ENCODE measurements at places on chromosomes 7 and 10. TPM values are rescaled to one million over a fixed set of nuclear protein-coding genes. Genes with fewer than 3 reads are reported as not detected.

LIPJ gene
- not detected for total RNA-seq

GRCh38 chr7:114953724-114954123 is 31.8 kb downstream of the MDFIC start:
- DNase-seq, result no peak

- peak; percentile 27 for DNase-seq
These were observed 34.2 kb downstream of the MTURN start for GRCh38 chr7:30168835-30169573.

DNA sequence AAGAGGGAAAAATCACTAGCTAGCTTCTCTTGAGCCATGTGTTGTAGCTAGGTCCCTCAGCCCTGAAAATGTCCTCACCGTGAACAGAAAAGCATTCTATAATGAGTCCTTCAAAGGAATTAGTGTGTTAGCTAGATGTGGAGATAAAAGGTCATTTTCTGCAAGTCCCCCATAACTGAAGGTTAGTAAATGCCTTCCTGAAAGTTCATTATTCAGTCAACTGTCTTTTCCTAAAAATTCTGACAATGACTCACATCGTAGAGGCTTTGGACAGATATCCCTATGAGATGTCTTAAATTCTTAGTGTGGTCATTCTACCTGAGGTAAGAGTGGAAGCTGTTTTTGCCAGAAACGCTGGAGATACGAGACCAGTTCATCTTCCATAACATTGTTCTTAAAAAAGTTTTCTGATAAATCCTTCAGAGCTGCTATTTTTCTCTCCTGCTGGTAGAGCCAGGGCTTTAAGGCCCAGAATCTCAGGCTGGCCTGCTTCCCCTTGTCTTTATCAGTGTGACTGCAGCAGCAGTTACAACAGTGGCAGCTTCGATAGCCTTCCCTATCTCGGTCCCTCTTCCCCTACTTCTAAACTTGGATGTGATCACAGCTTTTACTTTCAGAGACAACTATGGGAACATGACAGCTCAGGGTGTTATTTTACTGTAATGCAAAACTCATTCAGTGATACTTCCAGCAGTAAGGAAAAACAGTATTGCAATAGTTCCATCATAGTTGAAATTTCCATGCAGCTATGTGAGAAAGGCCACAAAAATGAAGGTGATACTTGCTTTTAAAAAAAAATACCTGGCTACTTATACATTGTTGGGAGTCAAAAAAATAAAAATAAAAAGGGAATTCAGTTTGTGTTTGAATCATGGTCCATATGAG is 37.3 kb upstream of the PRKAR2B start:
- DNase-seq, result no peak

GRCh38 chr7:471866-472639 is 47.6 kb downstream of the PDGFA start:
- peak; percentile 26 for DNase-seq

- no peak for DNase-seq
These were observed 11.9 kb downstream of the RNF216 start for GRCh38 chr7:5769571-5769970.

SLC26A5 gene
- total RNA-seq, result not detected

DNA sequence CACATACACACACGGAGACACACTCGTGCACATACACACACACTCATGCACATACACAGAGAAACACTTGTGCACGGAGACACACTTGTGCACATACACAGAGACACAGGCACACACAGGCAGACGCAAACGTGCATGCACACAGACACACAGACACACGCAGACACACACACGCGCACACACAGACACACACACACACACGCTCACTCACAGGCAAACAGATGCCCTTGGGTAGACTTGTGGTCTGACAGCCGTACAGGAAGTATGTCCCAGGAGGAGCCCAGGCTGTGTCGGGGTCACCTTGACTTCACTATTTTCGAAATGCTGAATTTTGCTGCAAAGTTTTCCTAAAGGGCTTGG is 538.0 kb downstream of the DNAJB6 start:
- DNase-seq, result no peak

DNA sequence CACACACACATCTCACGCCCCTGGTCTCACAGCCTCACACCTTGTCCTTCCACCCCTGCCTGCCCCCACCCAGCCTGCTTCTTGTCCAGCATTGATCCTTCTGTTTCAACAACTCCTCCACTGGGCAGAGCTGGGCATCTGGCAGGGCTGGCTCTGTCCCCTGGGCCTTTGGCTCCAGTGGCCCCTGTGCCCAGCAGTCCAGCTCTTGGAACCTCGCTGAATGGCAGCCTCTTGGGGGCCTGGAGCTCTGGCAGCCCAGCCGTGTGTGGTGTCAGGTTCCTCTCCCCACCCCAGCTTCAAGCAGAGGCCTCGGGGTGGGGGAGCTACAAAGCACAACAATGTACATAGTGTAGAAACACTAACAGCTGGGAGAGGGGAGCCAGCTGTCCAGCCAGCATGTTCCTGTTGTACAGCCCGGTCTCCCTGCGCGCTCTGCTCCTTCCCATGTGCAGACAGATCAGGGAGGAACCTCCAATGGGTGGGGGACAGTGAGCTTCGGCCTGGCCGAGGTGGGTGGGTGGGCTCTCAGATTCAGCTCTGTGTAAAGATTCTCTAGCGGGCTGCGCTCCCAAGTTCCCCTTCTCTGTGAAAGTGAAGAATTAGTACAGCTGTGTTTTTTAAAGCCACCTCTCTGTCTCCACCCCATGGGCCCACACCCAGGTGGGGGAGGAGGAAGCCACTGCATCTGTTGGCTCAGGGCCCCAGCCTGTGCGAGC is 19.4 kb downstream of the ZMIZ2 start:
- no peak for DNase-seq

- no peak for DNase-seq
These were observed 28.2 kb upstream of the SEMA3D start for GRCh38 chr7:85215098-85215497.

- no peak for DNase-seq
These were observed 20.3 kb downstream of the AASS start for GRCh38 chr7:122123746-122124145.

DNA sequence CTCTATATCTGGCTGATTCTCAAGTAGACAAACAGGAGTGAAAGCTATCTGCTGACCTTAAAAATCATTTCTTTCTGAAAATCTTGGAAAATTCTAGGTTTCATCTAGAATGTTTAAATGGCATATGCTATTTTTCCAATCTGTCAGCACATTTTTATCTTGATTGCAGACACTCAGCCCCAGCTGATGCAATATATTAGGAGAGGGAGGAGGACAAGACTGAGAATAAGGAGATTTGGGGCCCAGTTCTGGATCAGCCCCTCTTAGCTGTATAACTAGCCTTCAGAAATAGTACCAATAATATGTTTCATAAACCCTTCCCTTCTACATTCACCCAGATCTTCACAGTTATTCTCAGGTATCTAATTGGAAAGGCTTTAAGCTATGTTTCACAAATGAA is 131.2 kb downstream of the HDAC9 start:
- no peak for DNase-seq

CPA4 gene
- 19.6 TPM for total RNA-seq

DNA sequence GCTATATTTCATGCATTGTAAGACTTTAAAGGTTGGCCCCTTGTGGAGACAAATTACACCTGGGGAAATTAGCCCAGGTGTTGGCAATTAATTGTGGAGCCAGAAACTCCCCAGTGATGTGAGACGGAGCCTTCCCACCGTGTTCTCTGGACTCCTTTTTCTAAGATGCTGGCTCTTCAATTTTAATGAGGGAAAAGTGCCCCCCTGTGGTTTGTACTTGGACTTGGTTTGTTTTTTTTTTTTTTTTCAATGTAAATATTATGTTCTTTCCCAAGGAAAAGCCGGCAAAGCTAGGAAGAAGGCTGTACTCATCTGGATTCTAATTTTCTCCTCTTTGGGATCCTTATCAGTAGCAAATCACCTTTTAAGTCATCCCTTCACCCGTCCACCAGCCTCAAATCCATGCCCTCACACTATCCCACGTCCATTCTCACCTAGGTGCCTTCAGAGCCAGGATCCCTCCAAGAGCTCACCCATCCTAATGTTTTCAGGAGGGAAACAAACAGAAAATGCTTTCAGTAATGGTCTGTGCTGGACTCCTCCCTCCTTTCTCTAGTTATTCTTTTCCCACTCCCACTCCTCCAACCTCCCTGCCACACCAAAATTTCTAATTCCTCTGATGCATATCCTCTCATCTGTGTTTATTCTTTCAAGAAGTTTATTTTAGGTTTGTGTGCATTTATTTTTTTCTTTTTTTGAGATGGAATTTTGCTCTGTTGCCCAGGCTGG is 20.4 kb upstream of the ST8SIA6 start:
- no peak for DNase-seq

DNA sequence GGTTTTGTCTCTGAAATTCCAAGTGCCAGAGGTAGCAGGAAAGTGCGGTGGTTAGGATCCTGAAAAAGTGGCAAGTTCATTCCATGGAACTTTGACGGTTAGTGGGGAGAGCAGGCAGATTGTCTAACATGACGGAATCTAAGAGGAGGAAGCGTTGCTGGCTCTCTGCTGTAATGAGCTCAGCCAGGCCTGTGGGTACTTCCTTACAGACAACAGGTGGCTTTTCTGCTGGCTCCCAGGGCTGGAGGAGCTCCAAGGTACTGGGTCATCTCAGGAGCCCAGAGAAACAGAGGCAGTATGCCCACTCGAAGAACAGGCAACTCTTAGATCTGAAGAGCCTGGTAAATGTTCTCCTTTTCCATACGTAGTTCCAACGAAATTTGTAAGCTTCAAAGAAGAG is 3.1 kb upstream of the AIFM2 start:
- DNase-seq, result no peak

GRCh38 chr7:118053353-118053752 is 130.6 kb upstream of the LSM8 start:
- DNase-seq, result no peak

GRCh38 chr10:42476101-42476500 is 162.3 kb downstream of the ZNF33B start:
- no peak for DNase-seq

FAM25A gene
- not detected for total RNA-seq

DNA sequence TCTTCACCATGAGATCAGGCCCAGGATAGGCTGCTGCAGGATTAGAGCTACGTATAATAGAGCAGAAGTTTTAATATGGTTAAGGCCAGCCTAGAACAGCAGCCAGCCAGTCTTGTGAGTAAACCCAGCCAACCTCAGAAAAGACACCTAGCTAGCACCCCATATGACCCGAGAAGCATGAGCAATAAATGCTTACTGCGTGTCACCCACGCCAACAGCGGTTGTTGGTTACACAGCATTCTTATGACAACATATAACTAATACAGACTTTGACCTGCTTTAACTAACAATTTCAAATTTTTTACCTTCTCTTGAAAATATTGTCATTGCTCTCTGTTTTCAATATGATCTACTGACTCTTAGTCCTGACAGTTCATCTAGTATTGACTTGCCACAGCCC is 105.7 kb downstream of the HBP1 start:
- DNase-seq, result no peak

- DNase-seq, result no peak
These were observed 908 bp downstream of the NOM1 start for GRCh38 chr7:156950381-156950858.

GRCh38 chr7:141074162-141074991 is 513 bp downstream of the TMEM178B start:
- DNase-seq, result no peak

- no peak for DNase-seq
These were observed 19.0 kb upstream of the FAM20C start for GRCh38 chr7:173209-173918.

SPDYE16 gene
- total RNA-seq, result not detected

TAS2R41 gene
- total RNA-seq, result not detected

SLC16A12 gene
- total RNA-seq, result 1.2 TPM

DNMBP gene
- total RNA-seq, result 17.2 TPM

DNA sequence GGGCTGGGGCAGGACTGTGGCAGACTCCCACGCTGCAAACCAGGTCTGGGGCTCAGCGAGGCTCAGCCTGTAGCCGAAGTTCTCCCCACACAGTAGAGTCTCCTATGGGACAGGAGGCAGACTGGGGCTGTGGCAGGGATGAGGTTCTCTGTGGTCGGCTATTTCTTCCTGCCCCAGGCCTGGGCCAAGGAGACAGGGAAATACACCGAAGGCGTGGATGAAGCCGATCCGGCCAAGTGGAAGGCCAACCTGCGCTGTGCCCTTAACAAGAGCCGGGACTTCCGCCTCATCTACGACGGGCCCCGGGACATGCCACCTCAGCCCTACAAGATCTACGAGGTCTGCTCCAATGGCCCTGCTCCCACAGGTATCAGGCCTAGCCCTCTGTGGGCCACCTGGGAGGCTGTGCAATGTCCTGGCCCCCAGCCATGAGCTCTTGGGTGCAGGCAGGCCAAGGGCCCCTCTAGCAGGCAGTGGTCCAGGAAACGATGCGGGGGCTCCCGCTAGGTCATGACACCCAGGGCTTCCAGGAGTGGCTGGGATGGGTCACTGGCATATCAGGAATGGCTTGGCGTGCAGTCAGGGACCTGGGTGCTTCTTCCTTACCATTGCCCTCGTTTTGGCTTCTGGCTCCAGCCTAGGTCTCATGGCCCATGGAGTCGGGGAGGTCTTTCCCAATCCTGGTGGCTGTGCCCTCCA is 8.1 kb downstream of the IRF5 start:
- DNase-seq, result no peak

DNA sequence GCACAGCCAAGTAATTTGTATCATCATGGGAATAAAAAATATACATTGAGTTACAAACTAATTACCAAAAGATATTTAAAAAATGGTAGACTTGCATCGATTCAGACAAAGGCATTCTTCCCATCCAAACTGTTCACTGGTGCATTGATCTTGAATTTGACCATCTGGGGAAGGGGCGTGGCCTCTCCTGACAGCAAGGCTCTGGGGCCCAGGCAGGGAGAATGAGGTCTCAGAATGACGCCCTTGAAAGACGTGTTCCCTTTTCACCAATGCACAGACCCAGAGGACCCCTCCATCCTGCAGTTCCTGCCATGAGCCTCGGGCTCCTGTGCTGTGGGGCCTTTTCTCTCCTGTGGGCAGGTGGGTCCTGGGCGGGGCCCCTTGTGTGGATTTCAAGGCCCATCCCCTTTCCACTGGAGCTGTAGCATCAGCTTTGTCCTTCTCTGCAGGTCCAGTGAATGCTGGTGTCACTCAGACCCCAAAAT is 91.1 kb upstream of the PRSS58 start:
- no peak for DNase-seq

DNA sequence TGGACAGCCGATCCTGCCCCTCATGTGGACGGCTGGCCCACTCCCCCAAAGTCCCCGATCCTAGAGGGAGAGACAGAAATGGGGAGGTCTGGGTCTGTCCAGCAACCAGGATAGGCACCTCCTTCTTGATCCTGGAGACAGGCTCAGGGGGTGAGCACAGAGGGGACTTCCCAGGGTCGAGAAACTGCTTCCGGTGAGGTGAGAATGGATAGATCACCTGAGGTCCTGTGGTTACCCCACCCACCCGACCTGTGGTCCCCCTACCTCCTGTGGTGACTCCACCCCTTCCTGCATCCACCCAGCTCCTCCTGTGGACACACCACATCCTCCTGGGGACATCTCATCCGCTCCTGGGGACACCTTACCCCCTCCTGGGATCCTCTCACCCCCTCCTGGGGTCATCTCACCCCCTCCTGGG is 27.4 kb upstream of the RASGEF1A start:
- no peak for DNase-seq

CD36 gene
- total RNA-seq, result not detected

DNA sequence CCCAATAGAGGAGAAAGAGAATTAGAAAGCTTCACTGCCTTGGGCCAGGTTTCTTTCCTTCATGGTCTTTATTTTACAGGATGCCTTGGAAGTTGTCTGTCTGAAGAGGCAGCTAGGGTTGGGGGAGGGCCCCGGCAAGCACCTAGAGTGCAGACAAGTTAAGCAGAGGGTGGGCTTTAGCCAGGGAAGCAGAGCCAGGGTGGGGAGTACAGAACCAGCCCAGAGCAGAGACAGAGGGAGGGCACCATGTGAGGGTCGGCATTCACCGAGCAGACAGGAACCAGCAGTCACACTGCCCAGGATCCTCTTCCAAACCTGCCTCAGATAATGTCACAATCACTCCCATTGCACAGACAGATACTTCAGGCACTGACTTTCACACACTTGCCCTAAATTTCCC is 75.9 kb downstream of the ADARB2 start:
- DNase-seq, result no peak
